Fibroblast of pulmonary artery (primary cell): ENCODE measurements at places on chromosomes 11 and 22.

GRCh38 chr11:56375324-56375723 lies at the start of gene OR8U1:
Gene OR8U1, plus strand, starts transcription at chr11:56375624. Its CDS starts 0 bp downstream, at chr11:56375624.
- DNase-seq = no peak

- no peak for DNase-seq
These were observed 706 bp upstream of the SCYL1 start for GRCh38 chr11:65524014-65524740.

- DNase-seq = no peak
These were observed 270.2 kb upstream of the LUZP2 start for GRCh38 chr11:24226606-24227005.

GRCh38 chr11:32527261-32528175 lies 56.1 kb upstream of the EIF3M start:
- no peak for DNase-seq

DNA sequence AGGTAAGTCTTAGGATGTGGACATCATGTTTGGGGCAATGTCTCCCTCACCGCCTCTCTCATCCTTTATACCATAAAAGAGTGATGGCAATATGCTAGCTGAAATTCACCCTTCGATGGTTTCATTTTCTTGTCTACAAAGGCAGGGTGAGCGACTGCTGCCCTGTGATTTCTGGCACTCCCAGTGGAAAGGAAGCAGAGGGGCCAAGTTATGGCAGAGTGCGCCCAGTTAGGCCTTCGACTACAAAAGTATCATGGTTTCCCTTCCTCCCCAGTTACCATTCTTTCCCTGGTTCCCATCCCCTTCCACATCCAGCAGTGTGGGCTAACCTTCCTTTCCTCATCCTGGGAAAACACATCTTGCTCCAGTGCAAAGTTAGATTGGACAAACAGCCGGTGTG lies 43.8 kb downstream of the SNX19 start:
- DNase-seq = no peak

- DNase-seq = no peak
These were observed 7.5 kb upstream of the ST3GAL4 start for GRCh38 chr11:126347751-126348668.

DNA sequence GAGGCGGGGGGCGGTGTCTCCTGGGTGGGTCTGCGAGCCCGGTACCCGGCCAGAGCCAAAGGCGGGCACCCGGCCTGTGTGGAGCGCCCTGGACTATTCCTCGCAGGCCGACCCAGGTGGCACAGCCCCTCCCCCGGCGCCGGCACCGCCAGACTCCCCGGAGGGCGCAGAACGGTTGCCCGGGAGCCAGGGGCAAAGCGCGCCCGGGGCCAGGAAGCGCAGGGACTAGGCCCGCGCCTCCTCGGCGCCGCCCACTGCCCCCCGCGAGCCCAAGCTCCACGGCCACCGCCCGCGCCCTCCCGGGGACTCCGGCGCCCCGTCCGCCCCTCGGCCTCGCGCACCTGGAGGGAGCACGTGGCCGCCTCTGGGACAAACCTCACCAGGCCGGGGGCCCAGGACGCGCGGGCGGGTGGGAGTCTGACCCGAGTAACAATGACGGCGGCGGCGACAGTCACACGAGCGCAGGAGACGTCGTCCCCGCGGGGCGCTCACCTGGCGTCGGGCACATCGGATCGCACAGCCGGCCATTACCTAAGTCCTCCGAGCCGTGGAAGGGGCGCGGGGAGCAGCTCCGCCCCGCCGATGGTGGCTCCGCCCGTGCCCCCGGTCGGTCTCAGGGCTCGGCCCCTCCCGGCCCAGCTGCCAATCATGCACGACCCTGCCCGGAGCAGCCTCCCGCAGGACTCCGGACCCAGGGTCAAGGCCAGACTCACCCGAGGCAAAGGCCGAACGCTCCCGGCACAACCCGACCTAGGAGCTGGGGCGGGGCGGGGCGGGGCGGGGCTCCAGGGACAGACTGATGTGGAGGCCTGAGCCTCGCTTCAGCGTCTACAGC lies 7.4 kb downstream of the PLXNB2 start:
- no peak for DNase-seq

- DNase-seq = no peak
These were observed 854.1 kb downstream of the TBC1D22A start for GRCh38 chr22:47616396-47617020.

DNA sequence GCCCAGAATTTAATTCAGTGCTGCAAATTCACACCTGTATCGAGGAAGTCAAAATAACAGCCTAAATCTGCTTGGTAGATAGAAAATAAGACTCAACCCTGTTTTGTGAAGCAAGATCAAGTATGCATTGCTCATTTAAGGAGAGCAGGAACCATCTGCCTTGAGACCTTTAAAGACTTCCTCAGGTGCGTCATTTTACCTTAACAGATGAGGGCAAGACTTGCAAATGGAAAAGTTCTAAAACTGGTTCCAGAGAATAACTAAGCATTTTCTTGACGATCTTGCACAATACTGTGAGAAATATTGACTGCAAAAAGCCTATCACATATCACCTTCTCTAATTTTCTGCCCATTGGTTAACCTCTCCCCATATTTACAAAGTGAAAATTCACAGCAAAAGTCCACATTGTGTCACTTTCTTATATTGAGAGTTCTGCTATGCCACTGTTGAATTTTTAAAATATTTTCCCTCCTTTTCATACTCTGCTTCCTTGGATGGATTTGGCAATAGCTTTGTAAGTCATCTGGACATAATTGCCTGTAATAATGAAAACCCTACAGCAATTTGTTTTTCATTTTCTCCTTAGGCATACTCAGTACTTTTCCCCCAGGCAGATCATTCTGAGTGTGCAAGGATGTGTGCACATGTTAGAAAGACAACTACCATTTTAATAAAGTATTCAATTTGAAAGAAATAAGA lies 234.2 kb downstream of the AASDHPPT start:
- DNase-seq = no peak

DNA sequence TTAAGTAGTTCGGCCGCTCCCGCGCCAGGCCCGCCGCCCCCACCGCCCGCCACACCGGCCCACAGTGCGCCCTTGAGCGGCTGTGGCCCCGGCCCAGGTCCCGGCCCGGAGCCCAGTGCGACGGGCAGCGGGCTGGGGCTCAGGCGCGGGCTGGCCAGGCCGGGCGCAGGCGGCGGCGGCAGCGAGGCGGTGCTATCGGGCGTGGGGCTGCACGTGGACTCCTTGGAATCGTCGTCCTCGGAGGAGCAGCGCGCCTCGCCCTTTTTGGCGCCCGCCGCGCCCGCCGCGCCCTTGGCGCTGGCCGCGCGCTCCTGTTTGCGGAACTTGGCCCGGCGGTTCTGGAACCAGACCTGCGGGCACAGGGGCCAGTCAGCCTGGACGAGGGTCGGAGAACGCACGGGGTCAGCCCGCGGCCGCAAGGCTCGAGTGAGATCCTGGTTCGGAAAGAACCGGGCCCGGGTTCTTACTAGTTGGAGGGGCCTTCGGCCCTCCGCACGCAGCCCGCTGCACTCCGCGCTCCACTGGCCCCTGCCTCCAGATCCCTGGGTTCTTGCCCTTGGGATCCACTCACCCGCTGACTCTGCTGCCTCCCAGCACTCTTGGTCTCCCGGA lies 4.0 kb downstream of the PHOX2A start:
- DNase-seq = peak; percentile 24

DNA sequence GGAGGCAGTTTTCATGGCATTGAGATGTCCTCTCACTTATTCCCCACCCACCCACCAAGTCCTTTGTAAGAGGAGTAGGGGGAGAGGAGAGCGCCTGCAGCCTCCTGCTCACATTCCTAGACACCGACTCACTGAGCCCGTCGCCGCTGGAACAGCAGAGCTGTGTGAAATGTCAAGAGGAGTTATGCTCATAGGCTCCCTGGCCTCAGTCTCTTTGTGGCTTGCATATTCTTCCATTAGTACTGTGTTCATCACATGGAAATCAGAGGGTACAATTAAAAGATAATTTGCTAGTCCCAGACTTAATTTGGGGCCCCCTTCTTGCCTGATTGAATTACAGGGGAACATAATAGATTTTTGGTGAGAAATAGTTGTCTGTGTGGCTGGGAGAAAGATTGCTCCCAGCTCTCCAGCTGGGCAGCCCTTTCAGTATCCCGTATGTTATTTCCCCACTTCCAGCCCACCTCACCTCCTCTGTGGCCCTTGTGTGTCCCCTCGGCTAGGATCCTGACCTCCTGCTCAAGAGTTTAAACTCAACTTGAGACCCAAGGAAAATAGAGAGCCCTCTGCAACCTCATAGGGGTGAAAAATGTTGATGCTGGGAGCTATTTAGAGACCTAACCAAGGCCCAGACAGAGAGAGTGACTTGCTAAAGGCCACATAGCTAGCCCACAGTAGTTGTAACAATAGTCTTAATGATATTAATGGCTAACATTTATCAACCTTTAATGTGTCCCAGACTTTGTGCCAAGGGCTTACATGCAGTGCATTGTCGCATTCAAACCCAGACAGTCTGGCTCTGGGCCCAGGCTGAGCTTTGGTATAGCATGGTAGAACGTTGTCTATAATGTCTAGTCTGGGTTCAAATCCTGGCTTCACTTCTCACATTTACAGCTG lies 32.2 kb downstream of the LIMK2 start:
- DNase-seq = peak; percentile 81

DNA sequence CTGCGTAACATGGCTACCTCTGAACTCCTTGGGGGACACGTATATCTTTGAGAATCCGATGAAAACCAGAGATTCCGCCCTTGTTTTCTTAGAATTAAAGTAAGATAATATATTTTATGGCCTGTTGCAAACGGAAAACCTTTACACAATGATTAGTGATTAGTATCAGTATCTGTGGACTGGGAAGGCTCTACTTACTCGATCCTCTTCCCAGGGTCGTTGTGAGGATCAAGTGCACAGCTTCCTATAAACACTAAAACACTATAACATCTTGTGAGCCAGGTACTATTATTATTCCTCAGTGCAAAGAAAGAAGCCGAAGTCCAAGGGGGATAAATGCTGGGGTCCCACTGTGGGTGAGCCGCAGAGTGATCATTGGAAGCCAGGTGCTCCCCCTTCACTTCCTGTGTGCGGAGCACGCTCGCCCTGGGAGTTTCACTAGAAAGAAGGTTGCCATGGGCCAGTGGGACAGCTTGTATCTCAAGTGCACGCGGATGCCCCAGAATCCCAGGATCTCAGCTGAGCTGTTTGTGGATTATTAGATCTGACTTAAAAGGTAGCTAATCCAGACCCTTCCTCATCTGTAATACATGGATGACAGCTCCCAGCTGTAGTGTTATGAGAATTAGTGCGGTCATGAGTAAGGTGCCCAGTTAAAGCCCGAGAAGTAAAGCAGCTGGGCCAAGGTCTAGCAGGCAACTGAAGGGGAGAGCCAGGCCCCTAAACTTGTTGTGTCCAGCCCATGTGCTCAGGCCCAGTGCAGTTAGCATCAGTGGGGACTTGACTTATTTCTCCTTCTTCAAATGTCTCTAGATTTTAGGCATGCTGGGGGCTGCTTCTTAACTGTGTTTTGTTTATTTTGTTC lies 839 bp downstream of the CBY1 start:
- DNase-seq = peak; percentile 7

GRCh38 chr11:130731401-130731800 lies 184.9 kb downstream of the SNX19 start:
- DNase-seq = no peak
